ENCODE measurements at places on chromosomes 3 and 15.

DNA sequence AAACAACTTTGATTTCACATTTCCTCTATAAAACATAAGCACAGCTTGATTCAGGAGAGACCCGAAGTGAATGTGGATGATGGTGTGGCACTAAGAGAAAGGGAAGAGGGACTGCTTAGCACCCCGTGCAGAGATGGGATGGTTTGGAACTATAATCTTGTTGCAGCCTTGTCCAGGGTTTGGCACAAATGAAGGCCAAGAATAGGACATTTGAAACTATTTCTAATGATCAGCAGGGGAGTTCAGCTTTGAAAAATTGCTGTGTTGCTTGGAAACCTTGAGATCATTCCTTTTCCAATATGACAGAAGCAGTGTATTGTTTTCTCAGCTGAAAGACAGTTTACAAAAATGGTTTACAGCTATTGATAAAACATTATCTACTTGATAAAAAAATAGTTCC, 49.7 kb downstream of the ASB7 start:
- no peak for DNase-seq

GRCh38 chr15:59160880-59161593, 45.6 kb upstream of the LDHAL6B start:
- peak; percentile 61 for DNase-seq

- DNase-seq, result no peak
Measured at GRCh38 chr3:141104151-141104821, 53.1 kb downstream of the SPSB4 start.

DNA sequence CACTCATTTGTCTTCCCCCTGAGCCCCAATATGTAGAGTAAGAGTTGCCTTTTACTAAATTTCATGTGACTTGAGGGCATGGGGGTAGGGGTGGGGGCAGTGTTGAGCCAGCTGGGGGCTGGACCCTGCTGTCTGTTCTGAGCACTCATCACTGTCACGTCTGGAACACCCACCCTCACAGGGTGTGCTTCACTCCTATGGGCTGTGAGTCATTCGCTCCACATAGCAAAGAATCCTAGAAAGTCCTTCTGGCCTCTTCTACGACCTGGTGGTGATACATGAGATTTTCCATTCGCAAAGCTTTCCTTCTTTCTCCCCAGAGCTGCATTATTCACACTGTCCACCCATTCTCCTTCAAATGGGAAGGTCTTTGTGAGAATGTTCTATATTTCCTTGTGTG, 43.6 kb upstream of the MGLL start:
- no peak for DNase-seq

DNA sequence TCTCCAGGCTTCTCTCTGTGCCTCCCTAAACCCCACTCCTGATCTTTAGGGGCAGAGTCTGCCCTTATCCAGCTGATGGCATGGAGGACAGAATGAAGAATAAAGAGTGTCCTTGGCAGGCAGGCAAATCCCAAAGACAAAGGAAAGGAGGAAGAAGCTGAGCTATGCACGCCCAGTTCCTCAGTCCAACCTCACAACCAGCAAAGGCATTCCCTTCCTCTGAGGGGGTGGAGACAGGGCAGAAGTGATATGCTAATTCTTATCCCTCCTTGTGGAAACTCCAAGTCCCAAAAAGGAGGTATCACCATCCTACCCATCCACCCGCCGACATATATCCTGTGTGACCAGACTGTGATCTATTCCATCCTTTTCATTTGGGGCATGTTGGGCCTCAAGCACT, 10.5 kb upstream of the CCDC54 start:
- no peak for DNase-seq

- peak; percentile 68 for DNase-seq
Measured at GRCh38 chr3:32817558-32818228, at the start of gene TRIM71. Gene TRIM71 (plus strand): TSS chr3:32817997. CDS start chr3:32818081, 84 bp downstream.
